NCI-H345 (cell line): ENCODE measurements at places on chromosomes 12 and 14.

GRCh38 chr12:127169321-127170181 lies 1097.4 kb upstream of the TMEM132C start:
- DNase-seq: no peak

GRCh38 chr12:53046655-53047220 lies 3.1 kb upstream of the TNS2 start:
- DNase-seq: peak; percentile 81

DNA sequence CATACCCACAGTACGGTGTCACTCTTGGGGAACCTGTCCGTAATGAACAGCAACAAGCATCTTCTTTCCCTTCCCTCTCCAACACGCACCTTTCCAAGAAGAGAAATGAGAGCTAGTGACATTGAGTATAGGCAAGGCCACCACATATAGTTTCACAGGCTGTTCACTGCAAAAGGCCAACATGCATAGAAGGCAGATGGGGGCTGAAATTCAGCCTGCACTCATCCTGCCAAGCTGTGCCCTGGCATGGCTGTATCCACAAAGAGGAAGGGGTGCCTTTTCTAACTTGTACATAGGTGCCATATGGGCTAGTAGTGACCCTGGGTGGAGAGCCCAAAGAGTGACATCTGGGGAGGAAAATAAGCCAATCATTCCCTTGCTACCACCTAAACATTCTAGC lies 169.6 kb downstream of the ZFP36L1 start:
- DNase-seq: no peak

DNA sequence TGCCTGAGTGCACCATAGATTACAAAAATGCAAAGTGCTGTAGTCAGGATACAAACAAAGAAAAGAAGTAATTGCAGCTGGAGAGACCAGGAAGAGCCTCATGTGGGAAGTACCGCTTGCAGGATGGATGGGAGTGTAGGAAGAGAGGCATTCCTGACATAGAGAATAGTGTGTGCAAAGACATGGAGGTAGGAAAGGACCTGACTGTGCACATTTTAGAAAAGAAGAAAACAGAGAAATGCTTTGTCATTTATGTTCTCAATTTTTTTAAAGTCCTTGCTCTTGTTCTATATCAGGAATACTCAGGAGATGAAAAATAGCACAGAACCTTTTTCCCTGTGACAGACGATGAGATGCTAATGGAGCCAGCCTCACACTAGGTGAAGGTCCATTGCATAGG lies 358.7 kb upstream of the TMPO start:
- no peak for DNase-seq

DNA sequence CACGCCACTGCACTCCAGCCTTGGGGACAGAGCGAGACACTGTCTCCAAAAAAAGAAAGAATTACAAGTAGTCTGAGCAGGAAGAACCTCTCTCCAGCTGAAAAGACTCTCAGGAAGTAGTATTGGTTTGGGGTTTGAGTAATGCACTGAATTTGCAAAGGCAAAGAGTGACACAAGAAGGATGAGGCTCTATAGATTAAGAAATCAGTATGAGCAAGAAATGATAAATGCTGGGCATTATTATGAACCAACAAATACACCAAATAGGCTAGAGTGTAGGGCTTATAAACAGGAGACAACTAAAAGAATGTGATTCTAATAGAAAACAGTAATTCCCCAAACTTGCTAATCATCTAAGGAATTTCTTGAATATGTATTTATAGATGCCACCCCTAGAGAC lies 2.6 kb upstream of the SLC35E3 start:
- no peak for DNase-seq

GRCh38 chr12:9646794-9647781 lies 22.4 kb upstream of the CLEC2D start:
- no peak for DNase-seq

GRCh38 chr14:33134975-33135374 lies 196.3 kb downstream of the NPAS3 start:
- DNase-seq: no peak

- peak; percentile 46 for DNase-seq
Measured at GRCh38 chr12:39764944-39765560, 145.4 kb upstream of the ABCD2 start.

- DNase-seq: no peak
Measured at GRCh38 chr12:2256915-2257314, 204.1 kb downstream of the CACNA1C start.

- no peak for DNase-seq
Measured at GRCh38 chr12:19659501-19659900, 220.2 kb downstream of the AEBP2 start.

- DNase-seq: no peak
Measured at GRCh38 chr14:32494609-32495434, 165.7 kb downstream of the AKAP6 start.

- no peak for DNase-seq
Measured at GRCh38 chr14:22131749-22132476, 457.1 kb downstream of the DAD1 start.

GRCh38 chr14:35366056-35366451 lies 38.5 kb downstream of the NFKBIA start:
- no peak for DNase-seq

DNA sequence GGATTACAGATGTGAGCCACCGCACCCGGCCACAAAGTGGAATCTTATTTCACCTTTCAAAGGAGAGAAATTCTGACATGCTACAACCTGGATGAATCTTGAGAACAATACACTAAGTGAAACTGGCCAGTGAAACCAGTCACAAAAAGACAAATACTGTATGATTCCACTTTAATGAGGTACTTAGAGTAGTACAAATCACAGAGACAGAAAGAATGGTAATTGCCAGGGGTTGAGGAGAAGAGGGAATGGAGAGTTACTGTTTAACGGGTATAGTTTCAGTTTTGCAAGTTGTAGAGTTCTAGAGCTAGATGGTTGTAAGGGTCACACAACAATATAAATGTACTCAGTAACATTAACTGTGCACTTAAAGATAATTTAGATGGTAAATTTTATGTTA lies 33.4 kb downstream of the ADIPOR2 start:
- no peak for DNase-seq

- DNase-seq: no peak
Measured at GRCh38 chr14:38065106-38065762, 142.5 kb upstream of the SSTR1 start.
